ENCODE measurements at places on chromosomes 12 and 14.
A peak's percentile ranks its signal among the peaks of the same experiment; 100 is the strongest.

DNA sequence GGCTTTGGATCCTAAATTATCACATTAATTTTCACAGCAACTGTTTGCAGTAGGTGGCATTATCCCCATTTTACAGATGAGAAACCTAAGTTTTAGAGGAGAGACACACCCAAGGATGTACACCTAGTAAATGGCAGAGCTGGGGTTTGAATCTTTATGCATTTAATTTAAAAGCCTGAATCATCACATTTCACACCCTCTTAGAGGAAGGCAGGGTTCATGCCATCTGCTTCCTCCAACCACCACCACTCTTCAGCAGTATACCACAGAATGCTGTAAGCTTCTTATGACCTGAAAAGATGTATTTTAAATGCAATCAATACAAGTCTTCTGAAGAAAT, 90.3 kb downstream of the CRADD start:
- no peak for DNase-seq

DNA sequence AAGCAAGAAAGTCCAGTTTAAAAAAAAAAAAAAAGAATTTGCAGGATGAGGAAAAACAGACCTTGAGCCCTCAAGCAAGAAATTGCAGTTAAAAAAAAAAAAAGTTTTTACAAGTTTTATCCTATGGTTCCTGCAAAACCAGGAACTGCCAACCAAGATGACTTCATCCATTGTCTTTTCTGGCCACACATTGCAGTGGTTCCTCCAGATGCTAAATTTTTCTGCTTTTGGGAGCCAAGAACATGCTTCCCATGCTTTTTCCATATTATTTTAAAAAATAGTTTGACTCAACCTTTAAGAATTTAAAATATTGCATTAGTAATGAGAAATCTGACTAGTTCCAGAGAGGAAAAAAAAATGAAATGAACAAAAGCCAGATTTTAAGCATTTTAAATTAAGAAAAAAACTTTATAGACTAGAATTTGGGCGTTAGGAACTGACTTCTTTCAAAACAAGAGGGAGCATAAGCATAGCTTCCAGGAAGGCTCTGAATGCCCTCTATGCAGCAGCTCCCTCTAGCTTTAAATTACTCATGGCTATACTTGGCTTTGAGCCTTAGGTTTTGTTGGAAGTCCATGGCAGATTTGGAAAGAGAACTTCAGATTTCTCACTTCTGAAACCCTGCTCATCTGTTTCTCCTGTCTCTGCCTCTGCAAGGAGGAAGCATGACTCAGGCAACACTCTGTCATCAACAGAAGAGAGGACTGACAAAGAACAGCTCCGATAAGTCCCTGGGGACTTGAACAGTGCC, 124.5 kb downstream of the GPR65 start:
- DNase-seq, result no peak

GRCh38 chr14:70527501-70528105, 7.2 kb downstream of the ADAM20 start:
- DNase-seq, result no peak

DNA sequence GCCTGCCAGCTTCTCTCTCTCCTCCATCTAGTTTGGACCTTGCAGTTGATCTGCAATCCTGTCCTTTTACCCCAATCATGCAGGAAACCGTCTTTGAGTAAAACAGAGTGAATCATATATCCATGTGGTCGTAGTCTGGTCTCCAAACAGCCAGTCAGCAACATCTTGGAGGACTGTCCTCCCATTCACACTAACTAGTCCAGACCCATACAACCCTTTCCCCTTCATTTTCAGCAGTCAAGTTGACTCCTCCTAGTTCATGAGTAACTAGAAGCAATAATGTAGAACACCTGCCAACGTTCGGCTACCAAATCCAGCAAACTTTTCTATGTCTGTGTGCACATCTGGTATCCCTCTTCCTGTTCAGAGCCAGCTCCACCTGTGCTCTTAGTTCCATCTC, 10.8 kb upstream of the BIN2 start:
- no peak for DNase-seq

DNA sequence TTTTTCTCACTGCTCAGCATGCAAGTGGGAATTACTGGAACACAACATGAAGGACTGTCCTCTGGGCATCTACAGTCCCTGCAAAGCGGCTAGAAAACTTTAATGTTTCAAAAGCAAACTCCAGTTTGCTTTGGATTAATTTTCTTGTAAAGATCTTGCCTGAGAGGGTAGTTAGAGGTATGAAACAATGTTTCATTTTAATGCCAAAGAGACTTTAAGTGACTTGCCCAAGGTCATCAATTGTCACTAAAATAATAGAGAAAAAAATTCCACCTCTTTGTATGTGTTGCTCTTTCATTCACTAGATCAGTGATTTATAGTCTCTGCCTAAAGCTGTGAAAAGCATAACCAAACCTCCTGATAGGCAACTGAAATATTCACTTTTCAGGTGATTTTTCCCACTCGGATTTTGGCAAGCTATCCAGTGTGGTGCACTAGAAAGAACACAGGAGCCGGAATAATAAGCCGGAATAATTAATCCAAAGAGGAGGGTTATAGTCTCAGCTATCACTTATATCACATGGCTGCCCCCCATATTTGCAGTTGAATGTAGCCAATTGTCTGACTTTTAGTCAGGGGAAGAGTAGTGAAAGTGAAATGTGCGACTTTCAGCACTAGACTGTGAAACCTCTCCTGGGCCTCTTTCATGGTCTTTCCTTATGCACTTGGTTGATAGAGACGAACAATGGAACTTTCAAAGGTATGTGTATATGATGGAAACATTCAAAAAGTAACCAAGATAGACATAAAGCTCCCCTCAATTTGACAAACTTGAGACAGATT, 107.7 kb downstream of the SLC6A15 start:
- DNase-seq, result no peak

DNA sequence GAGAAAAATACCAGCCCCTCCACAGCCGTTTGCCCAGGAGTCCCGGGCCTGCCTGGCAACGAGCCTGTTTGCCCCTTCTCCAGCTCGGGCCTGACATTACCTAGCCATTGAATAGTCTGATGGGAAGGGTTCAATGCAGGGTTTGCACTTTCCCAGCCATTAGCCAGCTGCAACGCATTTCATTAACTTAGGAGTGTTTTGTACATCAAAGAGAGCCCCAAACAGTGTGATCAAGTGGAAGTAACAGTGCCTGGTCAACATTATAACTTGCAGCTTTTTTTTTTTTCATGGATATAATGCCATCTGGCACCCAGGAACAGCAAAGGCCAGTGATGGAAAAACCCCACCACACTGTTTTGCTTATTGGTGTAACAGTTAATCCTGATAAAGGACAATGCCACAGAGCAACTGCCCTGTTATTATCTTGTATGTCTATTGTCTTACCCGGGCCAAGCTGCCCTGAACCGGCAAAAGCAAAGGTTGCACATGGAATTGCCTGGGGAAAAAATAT, 38.0 kb downstream of the BTG1 start:
- DNase-seq, result peak; percentile 47

- DNase-seq, result peak; percentile 28
Observed at GRCh38 chr14:52313903-52314594, at the start of gene PTGER2. TSS of gene PTGER2 (plus strand) at chr14:52314312. CDS start at chr14:52314549, 237 bp downstream.

GRCh38 chr12:97313471-97314190, 149.0 kb upstream of the RMST start:
- no peak for DNase-seq
